AG10803 (cell line): ENCODE measurements at places on chromosomes 7 and 10.
A peak's percentile ranks its signal among the peaks of the same experiment; 100 is the strongest.

DNA sequence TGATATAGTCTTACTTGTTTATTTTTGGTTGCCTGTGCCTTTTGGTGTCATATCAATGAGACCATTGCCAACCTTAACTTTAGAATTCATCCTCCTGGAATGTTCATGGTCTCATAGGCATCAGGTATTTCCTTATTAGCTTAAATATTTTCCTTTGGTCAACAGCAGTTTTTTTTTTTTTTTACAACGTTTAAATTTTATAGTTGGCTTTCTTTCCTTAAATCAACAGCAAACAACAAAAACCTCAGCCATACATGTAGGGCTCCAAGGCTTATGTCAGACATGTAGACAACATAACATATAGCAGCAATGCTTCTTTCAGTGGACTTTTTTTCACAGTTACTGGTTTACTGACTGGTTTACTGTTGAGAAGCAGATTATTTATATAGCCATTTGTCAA, 22.7 kb downstream of the ENTPD7 start:
- DNase-seq = no peak

- peak; percentile 36 for DNase-seq
Observed at GRCh38 chr7:102883098-102883860, 29.5 kb upstream of the LRRC17 start.

DNA sequence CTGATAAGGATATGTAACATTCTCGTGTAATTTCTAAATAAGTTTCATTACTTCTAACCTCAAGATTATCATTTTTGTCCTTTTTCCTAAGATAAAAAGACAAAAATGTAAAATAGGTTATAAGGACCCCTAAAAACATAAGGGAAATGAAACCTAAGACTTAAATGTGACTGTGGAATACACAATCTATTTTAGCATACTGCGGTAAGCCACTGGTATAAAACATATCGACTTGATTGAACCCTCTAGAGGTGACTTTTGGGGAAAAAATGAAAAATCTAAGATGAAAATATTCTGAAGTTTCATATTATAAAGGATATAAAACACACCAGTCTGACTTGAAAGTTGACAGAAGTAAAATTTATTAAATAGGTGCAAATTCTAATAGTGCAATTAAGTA, 1.9 kb downstream of the NAMPT start:
- DNase-seq = no peak

DNA sequence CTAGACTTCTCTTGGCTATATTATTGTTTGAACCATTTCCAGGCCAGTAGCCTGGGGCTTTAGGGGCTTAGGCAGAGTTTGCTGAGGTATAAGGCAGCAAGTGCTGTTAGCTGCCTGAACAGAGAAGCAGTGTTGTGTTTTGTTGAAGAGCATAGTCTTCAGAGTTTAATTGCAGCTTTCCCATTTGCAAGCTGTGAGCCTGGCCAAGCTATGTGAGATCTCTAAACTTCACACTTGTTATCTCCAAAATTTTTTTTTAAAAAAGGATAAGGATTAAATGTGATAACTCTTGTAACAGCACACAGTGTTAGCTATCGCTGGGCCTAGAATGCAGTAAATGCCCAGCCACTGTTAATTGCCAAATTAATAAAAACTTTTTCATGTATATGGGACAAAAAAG, 782.4 kb downstream of the REEP3 start:
- no peak for DNase-seq

GRCh38 chr10:27245836-27246235, 5.2 kb upstream of the ACBD5 start:
- DNase-seq = no peak

DNA sequence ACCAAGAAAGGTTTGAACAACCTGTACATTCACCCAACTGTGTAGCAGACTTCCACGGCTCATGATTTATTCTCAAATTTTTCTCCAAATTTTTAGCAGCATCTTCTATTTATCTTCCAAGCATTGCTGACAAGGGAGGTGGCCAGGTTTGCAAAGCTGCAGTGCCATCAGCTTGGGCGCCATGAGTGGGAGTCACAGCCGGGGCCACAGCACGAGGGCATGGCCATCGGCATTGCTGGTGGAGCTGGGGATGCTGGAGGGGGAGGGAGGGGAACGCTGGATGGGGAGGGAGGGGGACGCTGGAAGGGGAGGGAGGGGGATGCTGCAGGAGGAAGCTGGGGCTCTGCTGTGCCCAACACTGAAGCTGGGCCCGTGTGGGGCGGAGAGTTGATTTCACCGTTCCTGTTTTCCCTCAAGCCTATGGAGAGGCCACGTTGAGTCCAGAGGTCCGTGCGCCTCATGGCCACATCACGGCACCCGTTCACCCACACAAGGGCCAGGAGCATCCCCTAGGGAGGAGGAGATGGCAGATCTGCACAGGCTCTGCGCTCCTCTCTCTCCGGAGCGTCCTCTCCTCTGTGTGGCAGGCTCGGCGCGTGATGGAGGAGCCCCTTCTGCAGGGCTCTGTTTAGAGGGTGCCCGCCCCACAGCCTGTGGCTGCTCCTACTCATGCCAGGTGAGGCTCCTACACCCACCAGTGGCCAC, 520.2 kb downstream of the DNAJB6 start:
- no peak for DNase-seq
